Hindlimb muscle (tissue), 1 donor: ENCODE measurements at places on chromosomes 11 and 22. TPM values are rescaled to one million over a fixed set of nuclear protein-coding genes. Genes with fewer than 3 reads are reported as not detected.
A peak's percentile ranks its signal among the peaks of the same experiment; 100 is the strongest.

DNA sequence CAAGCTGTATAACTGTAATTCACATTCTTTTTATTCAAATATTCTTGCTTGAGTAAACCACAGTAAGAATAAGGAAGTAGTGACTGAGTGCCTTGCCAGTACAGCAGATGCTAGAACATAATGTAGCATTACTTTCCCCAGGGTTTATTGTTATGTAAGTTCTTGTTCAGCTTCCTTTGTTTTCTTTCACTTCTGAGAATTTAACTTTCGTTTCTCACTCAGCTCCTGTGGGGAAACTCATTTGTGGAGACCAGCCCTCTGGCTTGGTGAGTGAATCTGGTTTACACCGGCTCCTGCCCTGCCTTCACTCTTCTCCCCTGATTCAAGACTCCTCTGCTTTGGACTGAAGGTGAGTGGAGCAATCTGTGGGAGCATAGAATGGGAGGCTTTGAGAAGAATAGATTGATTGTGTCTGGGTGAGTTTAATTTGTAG is at the start of gene TRIM22:
TSS of gene TRIM22 (plus strand) at position 240 of the 433 bp plus-strand sequence. CDS start 6,443 bp downstream, outside the sequence.
- peak; percentile 63 for DNase-seq

DNA sequence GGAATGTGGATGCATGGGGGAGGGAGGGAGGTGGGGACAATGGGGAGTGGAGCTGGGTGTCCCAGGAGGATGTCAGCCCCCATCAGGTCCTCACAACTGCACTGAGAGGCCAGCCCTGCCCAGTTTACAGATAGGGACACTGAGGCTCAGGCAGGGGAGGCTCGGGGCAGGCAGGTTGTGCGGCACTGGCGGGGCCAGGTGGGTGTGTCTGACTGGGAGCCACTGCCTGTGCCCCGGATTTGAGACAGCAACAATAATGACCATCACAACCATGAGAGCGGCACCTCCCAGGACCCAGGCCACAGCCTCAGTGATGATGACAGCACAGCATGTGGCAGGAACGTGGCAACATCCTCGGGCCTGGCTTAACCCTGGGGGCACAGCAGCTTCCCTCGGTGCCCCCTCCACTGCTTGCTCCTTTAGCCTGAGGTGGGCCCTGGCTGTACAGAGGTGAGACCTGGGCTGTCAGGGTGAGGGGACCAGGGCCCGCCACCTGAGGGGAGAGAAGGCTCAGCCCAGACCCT is 32.0 kb downstream of the SHISAL1 start:
- DNase-seq = no peak

GRCh38 chr11:104060004-104060794 is 23.8 kb downstream of the DDI1 start:
- DNase-seq = no peak

DNA sequence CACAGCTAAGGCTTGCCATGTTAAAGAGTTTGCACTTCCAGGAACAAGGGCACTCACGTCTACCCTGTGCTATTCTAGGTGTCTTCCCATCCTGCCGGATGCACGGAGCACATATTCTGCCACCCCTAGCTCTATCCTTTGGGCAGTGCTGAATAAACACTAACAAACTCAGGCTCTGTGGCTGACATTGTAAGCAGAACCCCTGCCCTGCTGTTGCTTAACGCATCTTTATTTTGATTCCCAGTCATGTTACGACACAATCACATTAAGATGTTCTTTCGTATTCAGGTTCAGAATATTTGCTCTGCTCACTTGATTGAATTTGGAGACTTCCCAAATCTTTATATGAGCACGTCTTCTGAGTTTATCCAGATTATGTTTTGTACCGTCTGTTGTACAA is 3.7 kb upstream of the HDHD5 start:
- DNase-seq = no peak

DNA sequence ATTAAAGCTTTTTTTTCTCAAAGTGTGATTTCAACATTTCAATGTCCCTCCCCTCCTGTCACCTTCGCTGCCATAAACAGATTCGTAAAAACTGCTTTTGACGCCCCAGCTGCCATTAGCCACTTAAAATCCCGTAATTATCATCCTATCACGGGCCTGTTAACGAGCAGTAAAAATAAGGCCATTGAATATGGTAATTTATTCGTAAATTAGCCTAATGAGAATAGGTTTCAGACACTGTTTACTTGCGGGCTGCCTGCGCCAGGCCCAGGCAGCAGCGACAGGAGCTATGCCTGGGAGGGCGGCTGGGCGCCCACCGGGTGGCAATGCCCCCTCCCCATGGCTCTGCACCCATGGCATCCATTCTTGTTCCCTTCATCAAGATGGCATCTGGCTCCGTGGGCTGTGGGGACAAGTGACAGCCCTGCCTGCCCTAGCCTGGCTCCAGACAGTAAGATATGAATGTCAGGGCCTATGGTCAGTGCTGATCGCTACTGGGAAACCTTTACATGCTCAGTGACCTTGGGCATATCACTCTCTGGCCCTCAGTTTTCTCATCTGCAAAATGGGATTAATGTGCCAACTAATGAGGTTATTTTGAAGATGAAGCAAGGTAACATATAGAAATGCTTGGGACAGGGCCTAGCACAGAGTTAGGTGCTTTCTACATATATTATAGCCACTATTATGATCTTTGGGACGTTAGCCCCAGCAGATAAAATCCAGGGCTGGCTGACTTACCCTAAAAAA is 500.8 kb downstream of the MN1 start:
- no peak for DNase-seq

DNA sequence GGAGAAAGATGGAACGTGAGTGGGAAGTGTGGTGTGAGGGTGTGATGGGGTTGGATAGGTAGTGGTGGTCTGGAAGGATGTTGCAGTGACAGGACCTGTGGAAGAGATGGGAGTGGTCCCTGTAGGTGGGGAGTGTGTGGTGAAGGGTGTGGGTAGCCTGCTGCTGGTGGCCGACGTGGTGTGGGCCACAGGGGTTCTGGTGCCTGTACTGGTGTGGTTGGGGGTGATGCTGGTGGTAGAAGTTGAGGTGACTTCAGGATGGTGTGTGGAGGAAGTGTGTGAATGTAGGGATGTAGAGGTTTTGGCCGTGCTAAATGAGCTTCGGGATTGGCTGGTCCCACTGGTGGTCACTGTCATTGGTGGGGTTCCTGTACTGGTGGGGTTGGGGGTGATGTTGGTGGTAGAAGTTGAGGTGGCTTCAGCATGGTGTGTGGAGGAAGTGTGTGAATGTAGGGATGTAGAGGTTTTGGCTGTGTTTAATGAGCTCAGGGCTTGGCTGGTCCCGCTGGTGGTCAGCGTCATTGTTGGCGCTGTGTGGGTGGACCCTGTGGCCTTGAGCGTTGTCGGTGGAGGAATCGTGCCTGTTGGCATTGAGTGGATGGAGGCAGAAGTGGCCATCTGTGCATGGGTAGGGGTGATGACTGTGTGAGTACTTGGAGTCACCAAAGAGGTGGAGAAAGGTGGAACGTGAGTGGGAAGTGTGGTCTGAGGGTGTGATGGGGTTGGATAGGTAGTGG is 19.1 kb downstream of the MUC6 start:
- DNase-seq = no peak

- DNase-seq = no peak
These were observed 14.1 kb downstream of the IL10RA start for GRCh38 chr11:118000067-118000849.

- peak; percentile 90 for DNase-seq
These were observed 1.9 kb upstream of the PEX26 start for GRCh38 chr22:18075720-18076497.

- no peak for DNase-seq
These were observed 3.6 kb downstream of the NHERF4 start for GRCh38 chr11:119188887-119189286.

DNA sequence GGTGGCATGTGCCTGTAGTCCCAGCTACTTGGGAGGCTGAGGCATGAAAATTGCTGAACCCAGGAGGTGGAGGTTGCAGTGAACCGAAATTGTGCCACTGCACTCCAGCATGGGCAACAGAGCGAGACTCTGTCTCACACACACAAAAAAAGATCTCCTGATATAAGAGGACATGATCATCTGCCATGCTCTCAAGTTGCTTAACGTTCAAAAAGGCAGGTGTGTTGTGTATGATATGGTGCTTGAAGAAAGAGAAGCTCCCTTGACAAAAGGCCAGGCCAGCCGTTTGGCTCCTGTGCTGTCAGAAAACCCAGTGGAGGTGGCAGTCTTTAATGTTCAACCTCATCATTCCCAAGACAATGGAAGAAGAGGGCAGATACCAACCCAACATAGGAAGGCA is 117.3 kb upstream of the PLET1 start:
- no peak for DNase-seq

GRCh38 chr11:96141626-96142025 is 201.4 kb downstream of the MAML2 start:
- no peak for DNase-seq

GRCh38 chr22:31929167-31929930 is 15.0 kb upstream of the YWHAH start:
- DNase-seq = peak; percentile 66

DNA sequence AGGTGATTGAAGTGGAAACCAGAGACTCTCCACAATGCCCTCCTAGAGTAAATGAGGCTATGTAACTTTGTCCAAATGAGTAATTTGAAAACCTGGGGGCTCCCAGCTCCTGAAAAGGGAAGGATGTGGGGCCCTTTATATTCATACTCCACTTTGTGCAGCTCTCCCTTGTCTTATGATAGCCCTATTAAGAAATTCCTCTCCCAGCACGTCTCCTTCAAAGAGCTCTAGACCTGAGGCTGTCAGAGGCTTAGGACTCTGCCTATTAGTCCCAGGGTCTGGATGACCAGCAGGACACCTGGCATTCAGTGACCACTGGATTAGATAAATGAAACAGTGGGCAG is 2.1 kb downstream of the SLC43A1 start:
- no peak for DNase-seq

- no peak for DNase-seq
These were observed 60.2 kb upstream of the SCUBE2 start for GRCh38 chr11:9151631-9152030.

- DNase-seq = no peak
These were observed 206.3 kb upstream of the FAT3 start for GRCh38 chr11:92018332-92018731.

The CNGA4 gene
- 0.27 TPM for polyA plus RNA-seq

The LRRC74B gene
- 0.09 TPM for polyA plus RNA-seq

The CYP2R1 gene
- 11.4 TPM for polyA plus RNA-seq

The KCTD14 gene
- polyA plus RNA-seq = 1.2 TPM

The OR4A16 gene
- not detected for polyA plus RNA-seq
